ENCODE measurements at places on chromosomes 7 and 10.

GRCh38 chr7:141979568-141979967, 6.0 kb upstream of the TAS2R38 start:
- DNase-seq, result no peak

- DNase-seq, result no peak
Observed at GRCh38 chr10:47454780-47455058, 29.2 kb downstream of the ANXA8 start.

- no peak for DNase-seq
Observed at GRCh38 chr10:48507933-48508790, 96.7 kb downstream of the ARHGAP22 start.

DNA sequence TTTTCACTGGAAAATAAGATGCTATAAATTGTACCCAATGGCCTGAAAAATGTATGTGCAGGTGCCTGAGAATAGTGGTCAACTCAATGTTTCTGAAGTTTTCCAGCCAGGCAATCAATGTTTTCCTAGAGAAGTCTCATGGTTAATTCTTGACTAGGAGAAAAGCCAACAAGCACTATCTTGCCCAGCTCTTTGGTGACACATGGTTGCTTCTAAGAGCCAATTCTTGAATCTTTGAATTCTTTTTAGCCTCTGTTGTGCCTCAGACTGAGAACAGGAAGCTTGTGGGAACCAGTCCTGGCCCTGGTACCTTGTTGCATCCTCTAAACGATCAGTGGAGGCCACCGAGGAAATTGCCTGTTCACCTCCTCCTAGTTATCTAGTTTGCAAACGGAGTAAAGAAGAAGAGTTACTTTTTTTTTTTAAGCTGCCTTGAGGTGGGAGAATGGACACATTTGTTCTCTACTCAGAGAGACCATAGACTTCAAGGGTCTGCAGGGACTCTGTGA, 144.0 kb upstream of the MKLN1 start:
- no peak for DNase-seq

GRCh38 chr10:88082806-88083596, 219.6 kb downstream of the PTEN start:
- no peak for DNase-seq

- no peak for DNase-seq
Observed at GRCh38 chr10:44253769-44254462, 131.0 kb downstream of the CXCL12 start.

- DNase-seq, result no peak
Observed at GRCh38 chr10:92045641-92046106, 122.1 kb downstream of the BTAF1 start.

GRCh38 chr10:125169915-125170314, 9.6 kb upstream of the CTBP2 start:
- no peak for DNase-seq
